ENCODE measurements at places on chromosomes 1 and 21.

GRCh38 chr1:153494976-153495535, 34.6 kb upstream of the S100A7 start:
- DNase-seq: peak; percentile 89

DNA sequence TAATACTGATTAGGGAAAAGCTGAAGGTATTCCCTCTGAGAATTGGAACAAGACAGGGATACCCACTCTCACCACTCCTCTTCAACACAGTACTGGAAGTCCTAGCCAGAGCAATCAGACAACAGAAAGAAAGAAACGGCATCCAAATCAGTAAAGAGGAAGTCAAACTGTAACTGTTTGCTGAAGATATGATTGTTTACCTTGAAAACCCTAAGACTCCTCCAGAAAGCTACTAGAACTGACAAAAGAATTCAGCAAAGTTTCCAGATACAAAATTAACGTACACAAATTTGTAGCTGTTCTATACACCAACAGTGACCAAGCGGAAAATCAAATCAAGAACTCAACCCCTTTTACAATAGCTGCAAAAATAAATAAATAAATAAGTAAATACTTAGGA, 78.6 kb downstream of the EXTL2 start:
- no peak for DNase-seq

DNA sequence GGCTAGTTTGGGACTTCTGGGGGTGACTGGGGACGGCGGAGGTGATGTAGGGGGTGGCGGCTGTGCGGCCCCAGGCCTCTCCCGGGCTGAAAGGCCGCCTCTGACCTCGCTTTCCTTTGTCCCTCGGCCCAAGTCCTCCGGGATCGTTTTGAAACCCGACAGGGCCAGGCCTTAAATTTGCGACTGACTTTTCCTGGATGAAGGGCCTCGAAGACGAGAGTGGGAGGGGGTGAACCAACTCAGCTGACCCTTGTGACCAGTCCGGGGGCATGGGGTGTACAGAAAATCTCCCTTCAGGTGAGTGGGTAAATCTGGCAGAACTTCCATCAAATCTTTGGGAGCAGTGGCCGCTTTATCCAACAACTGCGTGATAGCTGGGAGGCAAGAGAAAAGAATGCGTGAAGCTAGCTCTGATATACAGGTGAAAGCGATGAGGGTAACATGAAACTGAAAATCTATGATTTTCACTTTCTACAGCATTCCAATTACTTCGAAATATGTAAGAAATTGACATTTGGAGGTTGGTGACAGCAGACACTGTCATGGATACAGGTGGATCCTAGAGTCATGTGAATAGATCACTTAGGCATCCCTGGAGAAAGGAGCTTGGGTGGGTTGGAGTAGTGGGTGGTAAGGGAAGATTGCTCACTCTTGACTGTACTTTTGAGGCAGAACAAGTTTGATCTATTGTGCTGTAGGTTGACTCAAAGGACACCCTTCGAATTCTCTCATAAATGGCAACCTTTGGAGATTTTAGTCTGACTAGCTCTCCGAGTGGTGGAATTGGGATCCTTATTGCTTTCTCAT, 885 bp downstream of the AHCYL1 start:
- DNase-seq: no peak

DNA sequence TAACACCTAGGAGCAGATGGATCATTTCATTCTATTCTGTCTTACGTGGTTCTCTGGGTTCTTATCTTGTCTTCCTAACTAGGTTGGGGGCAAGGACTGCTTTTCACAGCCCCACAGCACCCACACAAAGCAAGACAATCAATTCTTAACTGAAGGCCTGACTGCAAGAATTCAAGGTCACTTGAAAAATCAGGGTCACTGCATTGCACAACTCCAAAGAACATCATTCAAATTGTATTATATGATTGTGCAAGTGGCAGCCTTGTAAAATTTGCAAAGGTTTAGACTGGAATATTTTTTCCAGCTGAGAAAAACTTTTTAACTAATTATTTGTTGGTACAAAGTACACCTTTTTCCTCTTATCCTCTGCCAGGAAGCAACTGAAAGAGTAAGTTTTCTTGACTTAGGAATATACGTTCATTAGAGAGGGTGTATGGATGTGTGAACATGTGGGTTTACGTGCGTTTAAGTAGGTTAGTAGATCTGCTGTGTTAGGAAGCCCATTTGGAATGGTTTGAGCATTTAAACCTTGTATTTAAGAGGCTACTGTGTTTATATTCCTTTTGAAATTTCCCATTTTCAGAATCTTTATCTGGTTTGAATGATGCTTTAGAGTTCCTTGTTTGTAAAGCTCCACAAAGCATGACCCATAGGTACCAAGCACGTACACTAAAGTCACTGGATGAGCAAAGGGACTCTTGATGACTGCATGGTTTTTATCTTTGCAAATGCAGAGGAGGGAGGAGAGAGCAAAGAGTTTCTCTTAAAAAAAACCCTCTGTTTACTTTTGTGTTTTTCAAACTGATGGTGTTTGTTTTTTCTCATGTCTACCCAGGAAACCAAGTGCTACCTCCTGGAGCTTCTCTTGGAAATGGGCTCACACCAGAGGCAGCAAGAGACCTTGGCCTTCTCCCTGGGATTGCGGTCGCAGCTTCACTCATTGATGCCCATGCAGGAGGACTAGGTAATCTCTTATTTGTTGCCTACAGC, 214.9 kb downstream of the FGGY start:
- DNase-seq: no peak

DNA sequence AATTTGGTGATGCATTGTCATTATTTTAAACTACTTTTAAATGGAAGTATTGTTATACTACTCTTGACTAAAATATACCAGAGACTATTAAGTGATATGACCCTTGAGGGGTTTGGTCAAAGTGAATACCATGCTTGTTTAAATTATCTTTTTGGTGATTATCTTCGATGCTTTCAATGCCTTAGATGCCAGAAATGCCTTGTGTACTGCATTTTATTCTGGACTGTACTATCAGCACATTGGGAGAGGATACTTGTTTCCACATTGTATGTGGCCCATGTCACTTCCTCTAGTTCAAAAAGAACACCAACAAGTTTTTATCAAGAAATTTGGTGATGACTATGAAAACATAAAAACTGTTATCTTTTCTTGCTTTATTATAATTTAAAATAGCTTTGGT, 16.3 kb downstream of the MAP3K7CL start:
- no peak for DNase-seq

DNA sequence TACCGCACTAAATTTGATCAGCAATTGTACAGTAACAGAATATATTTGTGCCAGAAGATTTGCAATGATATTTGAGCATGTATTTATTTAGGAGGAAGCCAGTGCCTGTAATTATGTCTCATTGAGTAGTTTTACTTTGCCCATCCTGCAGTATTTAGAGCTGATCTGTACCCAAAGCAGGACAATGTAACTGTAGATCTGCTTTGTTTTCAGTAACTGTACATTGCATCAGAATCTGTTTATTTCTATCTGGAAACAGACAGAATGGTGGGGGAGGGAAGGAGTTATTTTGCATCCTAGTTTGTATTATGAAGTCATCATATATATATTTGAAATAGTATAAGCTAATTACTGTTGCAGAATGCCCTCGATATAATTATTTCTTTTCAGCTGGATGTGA, 36.2 kb upstream of the LRRC8C start:
- no peak for DNase-seq

- no peak for DNase-seq
Observed at GRCh38 chr21:45882645-45883044, 98.9 kb upstream of the COL6A1 start.

DNA sequence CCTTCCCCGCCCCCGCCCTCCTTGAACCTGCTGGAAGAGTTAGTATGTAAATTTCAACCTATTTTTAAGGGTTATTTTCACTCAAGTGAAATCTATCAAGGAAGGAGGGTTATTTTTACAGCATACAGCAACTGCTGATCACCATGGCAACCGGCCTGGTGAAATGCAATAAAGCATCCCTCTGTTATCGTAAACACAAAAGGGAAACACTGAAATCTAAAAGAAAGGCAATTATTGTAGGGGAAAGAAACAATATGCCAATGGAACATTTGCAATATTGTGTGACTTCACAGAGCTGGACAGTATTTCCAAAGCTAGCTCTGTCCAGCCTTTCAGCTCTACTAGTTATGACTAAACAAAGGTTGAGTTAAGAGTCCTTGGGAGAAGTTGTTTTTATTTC, 588.3 kb upstream of the PBX1 start:
- DNase-seq: peak; percentile 23

DNA sequence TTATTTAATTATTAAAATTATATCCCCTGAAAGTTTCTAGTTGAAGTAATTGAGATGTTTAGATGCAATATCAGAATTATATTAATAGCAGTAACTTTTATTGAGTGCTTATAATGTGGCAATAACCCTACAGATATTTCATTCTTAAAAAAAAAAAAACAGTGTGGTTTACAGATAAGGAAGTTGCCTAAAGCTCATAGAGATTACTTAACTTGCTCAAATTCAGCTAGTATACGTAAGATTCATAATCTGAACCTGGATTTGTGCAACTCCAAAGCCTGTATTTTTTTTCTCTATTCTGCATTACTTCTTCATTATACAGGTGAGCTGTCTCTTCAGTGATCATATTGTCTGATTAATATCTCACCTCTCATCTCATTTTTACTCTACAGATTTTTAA, 156.0 kb upstream of the PTBP2 start:
- no peak for DNase-seq

DNA sequence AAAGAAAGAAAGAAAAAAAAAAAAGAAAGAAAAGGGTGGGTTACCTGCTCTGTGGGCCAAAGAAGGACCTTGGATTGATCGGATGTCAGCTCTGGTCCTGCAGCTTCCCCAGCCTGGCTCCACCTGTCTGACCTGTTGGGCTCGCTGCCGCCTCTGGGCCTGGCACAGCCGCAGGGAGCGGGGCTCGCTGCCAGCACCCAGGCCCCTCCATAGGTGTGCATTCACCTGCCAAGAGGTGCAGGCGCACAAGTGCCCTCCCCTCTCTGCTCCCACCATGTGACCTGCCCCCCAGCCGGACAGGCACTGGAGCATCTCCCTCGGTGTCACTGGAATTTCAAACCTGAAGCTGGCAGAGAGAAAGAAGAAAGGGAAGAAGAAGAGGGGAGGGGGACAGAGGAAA, 33.1 kb upstream of the GPR157 start:
- no peak for DNase-seq

GRCh38 chr1:22051607-22052114, 848 bp upstream of the CDC42 start:
- no peak for DNase-seq

DNA sequence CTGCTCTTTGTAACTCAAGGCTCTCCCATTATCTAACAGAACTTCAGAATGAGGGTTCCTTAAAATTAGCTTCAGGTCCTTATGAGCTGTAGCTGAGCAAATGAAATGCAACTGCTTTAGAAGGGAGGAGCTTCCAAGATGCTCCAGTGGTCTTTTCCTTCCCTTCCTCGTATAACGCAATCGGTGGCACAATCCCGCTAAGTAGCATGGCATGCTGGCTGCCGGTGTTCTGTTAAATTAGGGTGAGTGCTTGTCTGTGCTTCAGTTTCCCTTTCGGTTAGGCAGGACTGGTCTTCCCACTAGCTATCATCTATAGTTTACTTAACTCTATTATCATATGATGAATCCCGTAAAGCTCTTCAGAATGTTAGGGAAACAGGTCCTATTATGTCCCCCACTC, 917 bp downstream of the KIAA0040 start:
- no peak for DNase-seq

- no peak for DNase-seq
Observed at GRCh38 chr1:41342774-41343355, 18.4 kb upstream of the FOXO6 start.

GRCh38 chr1:220516014-220516721, 11.8 kb upstream of the MARK1 start:
- DNase-seq: no peak

GRCh38 chr1:46802901-46803574, 4.2 kb downstream of the CYP4B1 start:
- DNase-seq: no peak

DNA sequence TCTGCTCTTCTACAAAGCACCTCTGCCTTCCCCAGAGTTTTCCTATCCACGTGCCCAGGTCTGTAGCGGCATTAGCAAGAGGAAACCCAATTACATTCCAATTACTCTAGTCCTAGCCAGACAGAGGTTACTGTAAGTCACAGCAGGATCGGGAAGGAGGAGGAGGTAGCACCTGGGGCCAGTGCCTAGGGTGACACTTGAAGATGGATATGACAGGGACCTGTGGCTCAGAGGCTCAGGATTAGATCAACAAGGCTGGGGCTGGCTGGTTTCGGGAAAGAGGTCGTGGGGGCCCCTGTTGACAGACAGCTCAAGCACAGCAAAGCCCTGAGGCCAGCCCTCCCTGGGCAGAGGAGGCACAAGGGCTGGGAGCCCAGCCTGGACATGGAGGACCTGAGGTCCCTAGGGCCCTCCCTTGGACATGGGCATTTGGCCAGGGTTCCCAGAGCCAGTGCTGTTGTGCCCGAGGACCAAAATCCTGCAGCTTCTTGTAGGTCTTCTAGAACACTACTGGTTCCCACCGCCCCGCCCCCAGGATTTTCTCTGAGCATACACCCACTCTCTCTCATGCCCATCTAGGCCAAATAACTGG, 3.0 kb upstream of the HCRTR1 start:
- no peak for DNase-seq

- no peak for DNase-seq
Observed at GRCh38 chr1:20223551-20224419, 37.5 kb upstream of the PLA2G2C start.

- DNase-seq: no peak
Observed at GRCh38 chr1:153734396-153735089, 6.7 kb downstream of the INTS3 start.
